ENCODE measurements at places on chromosomes 5 and 9.

- DNase-seq = no peak
Observed at GRCh38 chr9:82799286-82799685, 263.7 kb downstream of the RASEF start.

GRCh38 chr9:9612270-9612669 lies 1000.5 kb downstream of the PTPRD start:
- DNase-seq = peak; percentile 16

DNA sequence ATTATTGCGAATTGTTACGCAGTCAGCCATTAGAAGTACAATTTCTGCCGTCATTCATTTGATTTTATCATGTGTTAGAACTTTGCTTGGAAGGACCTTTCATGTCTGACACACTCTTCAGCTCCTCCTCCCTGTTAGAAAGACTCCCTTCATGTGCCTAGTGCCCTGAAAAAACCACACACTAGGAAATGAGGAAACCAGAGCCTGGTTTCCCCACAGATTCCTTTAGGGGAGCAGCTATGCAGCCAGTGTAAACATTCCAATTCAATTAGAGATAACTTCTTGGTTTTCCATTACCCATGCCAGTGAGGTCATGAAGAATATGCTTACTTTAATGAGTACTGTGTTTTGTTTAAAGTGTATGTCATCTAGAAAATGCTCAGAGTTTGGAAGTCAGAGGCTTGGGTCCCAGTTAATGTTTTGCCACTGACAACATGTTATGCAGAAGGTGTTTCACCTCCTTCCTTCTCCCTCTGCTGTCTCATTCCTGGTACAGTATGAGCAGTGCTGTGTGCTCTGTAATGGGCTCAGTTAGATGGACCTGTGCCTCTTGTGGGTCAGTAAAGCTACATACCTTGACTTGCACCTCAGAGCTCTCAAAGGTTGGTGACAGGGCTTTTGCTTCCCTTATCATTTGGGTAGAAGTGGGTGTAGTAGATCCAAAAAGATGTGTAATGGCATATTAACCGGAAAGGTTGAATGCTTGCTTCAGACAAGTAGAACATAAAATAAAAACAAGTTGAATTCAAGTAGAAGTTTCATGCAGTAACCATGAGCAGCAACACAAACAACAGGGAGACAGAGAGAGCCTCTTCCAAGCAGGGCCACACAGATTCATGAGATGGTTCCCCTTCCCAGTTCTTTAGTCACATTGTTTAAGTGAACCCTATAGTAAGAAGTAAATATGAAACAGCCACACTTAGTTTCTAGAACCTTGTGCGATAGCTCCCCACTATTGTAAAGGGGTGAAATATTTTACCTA lies 52.6 kb upstream of the TNFAIP8 start:
- no peak for DNase-seq

- DNase-seq = no peak
Observed at GRCh38 chr5:76152161-76152560, 69.0 kb downstream of the SV2C start.

GRCh38 chr9:35967042-35967441 lies 9.1 kb upstream of the OR2S2 start:
- no peak for DNase-seq

Data from common myeloid progenitor, CD34-positive (primary cell).